ENCODE measurements at places on chromosomes 12 and 14. TPM values are rescaled to one million over a fixed set of nuclear protein-coding genes. Genes with fewer than 3 reads are reported as not detected.

HOXC12 gene
- not detected for total RNA-seq

GRCh38 chr12:122435186-122435585 lies 12.7 kb upstream of the CLIP1 start:
- H3K27me3 ChIP-seq, result no peaks in the 10 kb centered on the region
- no peaks in the 10 kb centered on the region for H3K36me3 ChIP-seq
- H3K27ac ChIP-seq, result no peak overlapping the region
- no peak overlapping the region for H3K4me3 ChIP-seq
- no peaks in the 10 kb centered on the region for H3K4me1 ChIP-seq

- H3K4me3 ChIP-seq, result no peak overlapping the region
- no peak for DNase-seq
- no peak overlapping the region for H3K27ac ChIP-seq
- no peaks in the 10 kb centered on the region for H3K36me3 ChIP-seq
These were observed 21.1 kb upstream of the C14orf180 start for GRCh38 chr14:104558231-104559027.

DNA sequence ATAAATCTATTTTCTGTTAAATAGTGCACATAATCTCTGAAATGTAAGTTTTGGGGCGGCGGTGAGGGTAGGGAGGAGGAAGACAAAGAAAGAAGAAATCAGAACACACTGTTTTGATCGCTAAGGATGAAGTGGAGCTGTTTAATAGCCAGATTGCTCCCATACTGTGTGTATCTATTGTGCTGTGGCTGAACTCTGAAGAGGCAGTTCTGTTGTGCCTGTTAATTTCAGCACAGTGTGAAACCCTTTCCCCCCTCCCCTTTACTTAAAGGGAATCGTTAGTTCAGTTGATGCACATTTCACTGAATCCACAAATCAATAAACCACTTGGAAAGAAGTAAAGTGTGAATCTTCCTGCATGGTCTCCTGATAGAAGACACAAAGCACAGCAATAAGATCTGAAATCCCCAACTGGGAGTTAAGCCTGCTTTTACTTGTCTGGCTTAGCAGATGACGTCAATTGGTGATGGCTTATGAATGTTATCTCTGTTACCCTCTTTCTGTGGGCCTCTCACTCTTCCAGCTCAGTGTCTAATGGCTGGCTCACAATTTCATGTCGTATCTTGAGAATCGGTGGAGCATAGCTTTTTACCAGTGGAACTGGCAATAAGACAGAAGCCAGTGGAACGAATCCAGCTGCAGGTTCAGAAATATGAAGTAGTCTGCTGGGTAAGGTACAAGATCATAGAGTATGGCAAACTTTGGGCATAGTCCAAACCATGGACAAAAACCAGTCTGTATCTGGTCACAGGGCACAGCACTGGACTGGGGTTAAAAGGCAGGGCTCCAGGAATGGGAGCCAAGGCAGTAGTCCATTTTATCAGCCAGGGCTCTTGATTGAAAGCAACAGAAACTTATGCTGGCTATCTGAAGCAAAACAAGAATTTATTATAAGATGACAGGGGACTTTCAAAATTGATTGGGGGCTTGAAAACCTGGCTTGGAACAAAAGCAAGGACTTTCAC lies 413.5 kb upstream of the SEL1L start:
- DNase-seq, result no peak
- H3K27me3 ChIP-seq, result no peaks in the 10 kb centered on the region
- no peak overlapping the region for H3K27ac ChIP-seq
- H3K4me3 ChIP-seq, result no peak overlapping the region

KRT83 gene
- total RNA-seq, result not detected

DNA sequence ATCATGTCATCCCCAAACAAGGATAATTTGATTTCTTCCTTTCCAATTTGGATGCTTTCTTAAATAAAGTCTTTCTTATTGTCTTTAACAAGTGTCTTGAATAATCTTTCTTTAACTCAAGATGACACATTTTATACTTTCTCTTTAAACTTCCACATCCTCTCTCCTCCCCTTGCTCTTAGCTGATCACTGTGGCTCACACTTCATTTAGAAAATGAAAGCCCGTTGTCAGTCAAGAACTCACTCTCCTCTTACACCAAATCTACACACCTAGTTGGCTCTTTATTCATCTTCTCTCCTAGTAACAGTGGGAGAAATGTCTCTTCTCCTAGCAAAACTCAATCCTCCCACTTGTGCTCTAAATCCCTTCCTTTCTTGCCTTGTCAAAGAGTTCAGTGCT lies 10.4 kb upstream of the RMST start:
- no peak for DNase-seq
- H3K27ac ChIP-seq, result no peak overlapping the region
- H3K4me1 ChIP-seq, result no peaks in the 10 kb centered on the region
- H3K27me3 ChIP-seq, result no peaks in the 10 kb centered on the region
- no peak overlapping the region for H3K4me3 ChIP-seq

DNA sequence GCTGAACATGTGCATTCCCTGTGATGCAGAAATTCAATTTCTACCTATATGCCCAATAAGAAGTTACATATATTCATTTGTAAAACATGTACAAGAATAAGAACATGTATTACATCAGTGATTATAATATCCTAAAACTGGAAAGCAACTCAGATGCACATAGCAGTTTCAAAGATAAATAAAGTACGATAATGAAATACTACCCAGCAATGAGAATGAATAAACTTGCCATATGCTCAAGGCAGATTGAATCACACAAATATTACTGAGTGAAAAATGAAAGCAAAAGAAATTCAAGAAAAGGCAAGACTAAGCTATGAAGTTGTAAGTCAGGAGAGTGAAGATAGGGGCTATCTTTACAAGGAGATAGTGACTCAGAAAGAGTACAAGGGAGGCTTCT lies 345.3 kb upstream of the OR4E1 start:
- no peak overlapping the region for H3K27ac ChIP-seq
- no peaks in the 10 kb centered on the region for H3K36me3 ChIP-seq
- peaks cover 5% of the 10 kb centered on the region for H3K27me3 ChIP-seq
- H3K4me1 ChIP-seq, result no peaks in the 10 kb centered on the region
- DNase-seq, result no peak

- no peaks in the 10 kb centered on the region for H3K36me3 ChIP-seq
- no peaks in the 10 kb centered on the region for H3K27me3 ChIP-seq
- H3K4me3 ChIP-seq, result no peak overlapping the region
- peaks cover 29% of the 10 kb centered on the region for H3K4me1 ChIP-seq
- no peak overlapping the region for H3K27ac ChIP-seq
These were observed 503.7 kb downstream of the SLC6A15 start for GRCh38 chr12:84408936-84409335.
